ENCODE measurements at places on chromosomes 3 and 15.

GRCh38 chr15:43794269-43795037 lies 2.3 kb downstream of the SERF2 start:
- no peak for DNase-seq

GRCh38 chr15:79329171-79329611 lies 18.3 kb downstream of the TMED3 start:
- DNase-seq, result no peak

DNA sequence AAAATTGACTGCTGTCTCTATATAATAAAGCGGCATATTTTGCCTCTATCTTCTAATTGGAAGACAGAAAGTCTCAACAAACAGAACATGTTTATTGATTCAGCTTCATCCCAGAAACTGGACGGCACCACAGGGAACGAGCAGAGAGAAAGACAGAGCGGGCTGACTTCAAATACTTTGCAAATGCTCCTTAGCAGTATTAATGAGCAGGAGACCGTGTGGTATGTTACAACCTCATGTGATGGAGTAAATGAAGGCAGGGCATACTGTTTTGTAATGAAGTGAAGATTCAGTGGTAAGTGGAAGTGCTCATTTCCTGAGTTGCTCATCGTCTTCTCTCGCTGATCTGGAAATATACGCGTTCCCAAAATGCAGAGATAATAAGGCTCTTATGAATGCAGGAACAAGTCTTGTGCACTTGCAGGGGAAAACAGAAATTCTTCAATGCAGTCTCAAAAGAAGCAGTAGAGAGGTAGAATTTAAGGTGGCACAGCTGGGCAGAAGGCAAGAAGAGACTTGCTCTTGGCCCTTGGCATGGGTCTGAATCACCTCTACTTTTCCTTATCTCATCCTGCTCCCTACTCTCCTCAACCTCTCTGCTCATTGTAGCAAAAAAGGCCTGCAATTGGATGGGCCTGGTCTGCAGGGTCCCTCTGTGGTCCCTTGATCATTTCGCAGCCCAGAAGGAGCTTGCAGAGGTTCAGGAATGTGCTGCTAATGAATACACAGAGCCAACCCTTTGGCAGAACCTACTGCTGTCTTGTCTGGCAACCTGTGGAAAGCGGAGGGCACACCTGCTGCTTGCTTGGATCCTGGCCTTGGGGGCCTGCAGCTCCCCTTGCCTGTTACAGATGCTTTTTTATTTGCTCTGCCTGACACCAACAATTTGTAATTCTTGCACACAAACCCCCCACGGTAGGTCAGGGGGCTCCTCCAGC lies 604.9 kb upstream of the CFAP20DC start:
- no peak for DNase-seq

DNA sequence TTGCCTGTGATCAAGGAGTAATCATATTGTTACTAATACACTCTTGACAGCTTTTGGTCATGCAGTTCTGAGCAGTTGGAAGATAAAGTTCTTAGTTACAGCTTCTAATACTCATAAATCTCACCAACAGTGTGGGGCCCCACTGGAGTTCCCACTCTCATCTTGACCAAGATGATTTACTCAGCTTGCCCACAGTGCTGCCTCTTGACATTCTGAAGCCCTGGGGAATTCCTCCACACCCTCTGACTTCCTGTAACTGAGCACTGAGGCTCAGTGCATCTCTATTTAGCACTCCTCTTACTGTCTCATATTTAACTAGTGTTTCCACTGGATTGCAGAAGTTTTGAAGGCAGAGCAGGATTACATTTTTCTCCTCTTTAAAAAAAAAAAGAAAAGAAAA lies 1.9 kb upstream of the ARL6IP5 start:
- DNase-seq, result peak; percentile 48

DNA sequence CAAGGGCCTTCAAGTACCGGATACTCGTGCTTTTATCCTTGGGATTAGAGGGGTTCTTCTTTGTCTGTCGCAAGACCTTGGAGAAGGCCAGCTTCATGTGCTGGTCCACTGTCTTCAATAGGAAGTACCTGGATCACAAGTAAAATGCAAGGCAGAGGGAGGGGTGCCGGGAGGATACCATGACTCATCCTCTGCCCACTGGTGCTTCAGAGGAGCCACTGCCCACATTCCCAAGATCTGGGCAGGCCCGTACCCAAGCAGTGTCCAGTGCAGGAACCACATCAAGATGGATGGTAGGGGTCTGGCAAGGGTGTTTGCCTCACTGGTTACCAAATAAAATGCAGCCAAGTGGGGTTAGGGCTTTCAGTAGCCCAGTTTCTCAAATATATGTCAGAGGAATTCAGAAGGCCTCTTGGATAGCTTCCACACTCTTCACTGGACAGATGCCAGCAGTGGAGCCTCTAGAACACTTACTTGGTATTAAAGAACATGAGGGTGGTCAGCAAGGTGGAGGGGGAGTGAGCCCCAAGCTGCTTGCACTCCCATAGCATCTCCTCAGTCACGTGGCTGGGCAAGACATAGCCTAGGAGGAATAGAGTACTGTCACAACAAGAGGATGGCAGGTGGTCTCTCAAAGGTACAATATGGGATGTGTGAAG lies 3.6 kb upstream of the IMPDH2 start:
- DNase-seq, result no peak

GRCh38 chr15:53980021-53980420 lies 1.8 kb downstream of the UNC13C start:
- DNase-seq, result no peak

DNA sequence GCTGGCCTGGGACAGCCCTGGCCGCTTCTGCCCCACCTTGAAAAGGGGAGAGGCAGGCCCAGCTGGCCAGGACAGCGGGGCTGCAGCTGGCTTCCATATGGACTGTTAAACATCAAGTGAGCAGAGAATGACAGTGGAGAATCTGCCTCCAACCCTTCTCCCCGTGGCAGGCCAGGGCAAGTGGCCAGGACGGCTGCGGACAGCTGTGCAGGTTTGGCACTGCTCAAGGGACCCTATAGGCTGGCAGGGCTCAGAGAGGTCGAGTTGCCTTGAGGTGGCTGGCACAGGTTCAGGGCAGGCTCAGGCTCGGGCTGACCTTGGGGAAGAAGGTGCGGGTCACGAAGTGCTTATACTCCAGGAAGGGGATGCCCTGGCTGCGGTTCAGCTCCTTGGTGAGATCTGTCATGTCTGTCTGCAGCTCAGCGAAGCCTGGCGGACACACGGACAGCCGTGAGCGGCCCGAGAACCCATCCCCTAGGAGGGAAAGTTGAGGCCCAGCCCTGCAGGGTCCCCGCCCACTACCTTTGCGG lies 24.3 kb downstream of the H1-8 start:
- no peak for DNase-seq

GRCh38 chr3:155712008-155712407 lies 32.9 kb downstream of the PLCH1 start:
- DNase-seq, result no peak

- DNase-seq, result no peak
Observed at GRCh38 chr15:55990516-55990915, 2.9 kb downstream of the NEDD4 start.

DNA sequence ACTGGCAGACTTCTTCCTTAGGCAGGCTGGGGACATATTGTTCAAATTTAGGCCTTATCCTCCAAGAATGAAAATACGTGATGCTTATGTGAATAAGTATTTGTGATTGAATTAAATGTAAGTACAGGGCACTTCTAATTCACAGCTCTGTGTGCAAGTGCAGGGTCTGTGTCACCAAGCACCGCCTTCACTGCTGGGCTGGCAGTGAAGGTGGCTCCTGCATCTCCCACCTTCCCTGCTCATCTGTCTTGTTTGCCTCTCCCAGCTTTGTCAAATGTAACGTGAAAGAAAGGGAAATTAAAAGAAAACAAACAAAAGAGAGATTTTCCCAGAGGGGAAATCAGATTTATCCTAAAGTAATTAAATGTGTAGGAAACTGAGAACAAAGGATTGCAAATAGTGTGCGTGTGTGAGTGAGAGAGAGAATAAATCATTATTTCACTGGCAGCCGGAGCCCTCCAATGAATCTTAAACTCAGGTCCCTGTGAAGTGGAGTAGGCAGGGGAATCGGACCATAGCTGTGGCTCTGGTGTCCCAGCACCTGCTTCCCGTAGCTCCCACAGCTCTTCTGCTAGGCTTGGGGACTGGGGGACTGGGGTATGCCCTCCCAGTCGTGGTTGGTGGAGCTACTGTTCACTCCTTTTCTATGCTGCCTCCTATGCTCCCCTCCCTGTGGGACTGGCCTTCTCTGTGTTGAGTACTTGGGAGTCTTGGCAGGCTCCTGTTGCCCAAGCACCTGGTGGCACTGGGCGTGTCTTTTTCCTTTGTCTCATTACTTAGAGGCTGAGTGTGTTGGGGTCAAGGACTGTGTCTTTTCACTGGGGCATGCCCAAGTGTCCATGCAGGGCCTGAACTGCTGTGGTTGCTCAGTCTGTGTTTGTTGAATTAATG lies 222.2 kb downstream of the EPHB1 start:
- DNase-seq, result no peak

DNA sequence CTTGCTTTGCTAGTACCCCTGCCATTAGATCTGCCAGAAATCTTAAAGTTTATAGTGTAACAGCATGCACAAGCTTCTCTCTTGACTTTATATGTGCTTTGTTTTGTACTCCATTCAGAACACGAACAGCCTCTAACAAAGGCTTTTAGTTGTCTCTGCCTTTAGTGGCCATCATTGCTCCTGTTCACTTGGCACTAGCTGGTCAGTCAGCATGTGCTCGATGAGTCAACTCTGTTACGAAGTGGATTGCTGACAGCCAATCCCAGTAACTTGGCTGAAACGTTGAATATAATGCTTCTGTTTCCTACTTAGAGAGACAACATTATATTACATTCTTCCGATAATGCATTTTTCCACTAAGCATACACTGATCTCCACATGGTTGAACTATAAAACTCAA lies 349.2 kb downstream of the NAALADL2 start:
- no peak for DNase-seq

GRCh38 chr3:136949708-136950107 lies 8.1 kb upstream of the IL20RB start:
- no peak for DNase-seq

DNA sequence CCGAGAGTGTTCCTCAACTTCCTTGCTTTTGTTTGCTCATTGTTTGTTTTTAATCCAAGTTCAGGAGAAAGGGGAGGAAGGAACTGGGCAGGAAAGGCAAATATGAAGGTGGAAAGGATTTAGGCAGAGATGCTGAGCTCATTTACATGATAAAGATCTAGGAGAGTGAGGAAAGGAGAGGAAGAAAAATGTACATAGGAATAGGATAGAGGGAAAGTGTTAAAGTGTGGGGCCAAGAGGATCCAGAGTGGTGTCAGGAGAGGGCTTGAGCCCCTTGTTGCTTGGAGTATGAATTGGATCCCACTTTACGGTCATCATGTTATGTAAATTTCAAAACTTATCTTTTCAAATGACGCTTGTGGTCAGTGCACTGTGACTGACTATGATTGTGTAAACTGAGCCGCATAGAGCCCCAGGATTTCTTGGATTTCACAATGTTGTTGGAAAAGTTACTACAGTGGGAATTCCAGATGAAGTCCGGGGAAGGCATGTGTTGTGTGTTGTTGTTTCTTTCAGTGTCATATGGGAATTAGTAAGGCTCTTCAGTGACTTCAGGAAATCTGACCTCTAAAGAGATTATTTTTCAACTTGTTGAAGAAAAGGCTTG lies 15.0 kb upstream of the PLD1 start:
- DNase-seq, result no peak

DNA sequence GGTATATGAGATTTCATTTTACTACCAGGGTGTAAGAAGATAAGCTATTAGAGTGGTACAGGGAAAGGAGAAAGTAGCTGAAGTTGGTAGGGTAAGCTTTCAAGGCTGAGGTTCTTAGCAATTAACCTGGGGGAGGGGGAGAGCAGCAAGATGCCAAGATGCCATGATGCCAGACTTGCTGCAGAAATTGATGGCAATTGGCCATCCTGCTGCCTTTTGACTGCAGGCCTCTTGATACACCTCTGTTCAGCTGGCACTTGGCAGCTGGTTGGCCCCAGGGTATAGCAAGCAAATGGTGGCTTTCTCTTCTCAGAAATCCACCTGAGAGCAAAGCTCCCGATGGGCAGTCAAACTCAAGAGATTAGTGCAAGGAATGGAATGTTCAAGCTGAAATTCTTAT lies 21.4 kb upstream of the DPH6 start:
- no peak for DNase-seq

GRCh38 chr3:140236836-140237501 lies 302.0 kb downstream of the CLSTN2 start:
- DNase-seq, result no peak

DNA sequence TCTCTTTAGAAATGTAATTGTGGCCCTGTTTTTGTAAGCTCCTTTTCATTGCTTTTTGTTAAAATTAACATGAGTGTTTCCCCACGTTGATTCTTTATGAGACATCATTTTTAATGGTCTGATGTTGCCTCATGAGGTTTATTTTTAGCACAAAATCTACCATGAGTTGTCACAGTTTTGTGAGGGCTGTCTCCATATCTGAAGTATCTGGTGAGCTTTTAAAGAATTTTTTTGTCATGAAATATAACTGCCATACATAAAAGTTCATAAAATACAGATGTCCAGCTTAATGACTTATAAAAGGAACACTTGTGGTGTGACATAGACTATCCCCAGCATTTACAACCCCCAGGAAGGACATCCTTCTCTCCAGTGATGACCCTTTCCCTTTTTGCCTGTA lies 34.3 kb upstream of the CEMIP start:
- DNase-seq, result no peak

DNA sequence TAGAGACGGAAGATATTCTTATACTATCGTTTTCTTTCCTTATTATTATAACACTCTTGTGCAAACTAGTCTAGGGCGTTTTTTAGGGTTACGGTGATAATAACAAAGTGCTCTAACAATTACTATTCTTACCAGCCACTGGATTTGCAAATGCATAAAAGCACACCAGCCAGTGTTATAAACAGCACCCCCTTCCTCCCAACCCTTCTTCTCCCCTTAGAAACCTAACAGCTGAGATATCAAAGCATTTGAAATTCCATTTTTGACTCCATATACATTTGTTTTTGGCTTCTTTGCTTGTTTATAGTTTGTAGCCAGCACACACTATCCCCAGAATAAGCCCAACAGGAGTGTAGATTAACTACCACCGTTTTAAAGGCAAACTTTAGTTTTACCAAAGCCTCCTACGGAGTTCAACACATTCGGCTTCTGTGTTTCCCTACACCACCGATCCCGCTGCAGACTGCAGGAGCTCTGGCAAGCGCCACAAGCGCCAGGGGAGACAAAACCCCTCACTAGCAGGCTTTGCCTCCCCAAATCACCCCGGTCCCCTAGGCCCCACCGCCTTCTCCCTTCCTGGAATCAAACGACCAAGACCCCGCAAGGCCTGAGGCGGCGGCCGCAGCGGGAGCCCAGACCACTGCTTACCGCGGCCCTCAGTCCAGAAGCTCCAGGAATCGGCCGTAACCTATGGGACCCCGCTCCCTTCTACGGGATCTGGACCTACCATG lies 461 bp downstream of the COPB2 start:
- DNase-seq, result no peak

DNA sequence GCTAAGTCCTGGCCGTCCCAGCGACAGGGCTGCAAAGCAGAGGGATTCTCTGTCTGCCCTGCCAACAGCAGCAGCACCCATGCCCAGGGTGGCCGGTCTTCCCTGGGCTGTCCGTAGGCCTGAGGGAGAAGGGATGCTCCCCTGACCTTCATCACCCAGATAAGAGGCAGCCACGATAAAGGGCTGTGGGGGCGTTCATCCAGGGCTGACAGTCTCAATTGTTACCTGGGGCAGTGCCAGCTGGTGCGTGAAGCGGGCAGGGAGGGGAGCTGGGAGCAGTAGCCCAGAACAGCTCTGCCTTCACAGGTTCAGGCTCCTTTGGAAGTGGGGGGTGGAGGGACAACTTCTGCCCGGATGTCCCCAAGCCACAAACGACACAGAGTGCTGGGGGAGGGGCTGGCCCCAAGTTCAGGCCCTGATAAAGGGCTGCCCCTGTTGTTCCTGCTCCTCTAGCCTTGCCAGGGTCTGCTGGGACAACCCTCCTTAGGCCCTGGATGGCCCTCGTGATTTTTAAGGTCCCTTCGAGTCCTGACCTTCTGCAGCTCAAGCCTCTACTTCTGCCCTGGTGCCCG lies 94.7 kb downstream of the RAB11A start:
- no peak for DNase-seq

Data from memory B cell (primary cell).